ENCODE measurements at places on chromosomes 5 and 9.

- DNase-seq, result no peak
Observed at GRCh38 chr9:72119853-72120252, 29.4 kb upstream of the GDA start.

DNA sequence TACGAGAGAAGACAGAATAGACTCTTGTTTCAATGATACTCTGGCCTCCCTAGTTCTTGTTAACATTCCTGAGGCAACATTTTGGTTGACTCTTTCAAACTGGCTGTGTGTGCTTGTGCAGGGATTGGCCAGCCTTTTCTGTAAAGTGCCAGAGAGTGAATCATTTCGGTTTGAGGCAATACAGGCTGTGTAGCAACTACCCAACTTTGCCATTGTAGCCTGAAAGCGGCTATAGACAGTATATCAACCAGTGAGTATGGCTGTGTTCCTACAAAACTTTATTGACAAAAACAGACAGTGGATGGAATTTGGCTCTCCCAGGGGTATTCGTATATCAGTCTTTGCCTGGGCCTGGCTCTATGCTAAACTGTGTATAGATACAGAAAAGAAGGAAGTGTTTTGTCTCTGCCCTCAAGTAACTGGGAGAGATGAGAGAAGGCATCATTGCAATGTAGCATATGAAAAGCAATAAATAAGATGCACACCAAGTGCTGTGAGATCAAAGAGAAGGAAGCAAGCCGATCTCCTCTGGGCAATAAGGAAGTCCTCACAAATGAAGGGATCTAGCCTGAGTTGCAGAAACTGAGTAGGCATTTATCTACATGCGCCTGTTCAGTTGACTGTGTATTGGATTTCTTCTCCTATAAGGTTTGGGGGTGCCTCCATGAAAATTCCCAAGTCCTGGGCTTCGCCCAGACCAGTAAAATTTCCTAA is 568.0 kb upstream of the KLF4 start:
- no peak for DNase-seq

- DNase-seq, result no peak
Observed at GRCh38 chr5:163712011-163712410, 206.6 kb downstream of the MAT2B start.

DNA sequence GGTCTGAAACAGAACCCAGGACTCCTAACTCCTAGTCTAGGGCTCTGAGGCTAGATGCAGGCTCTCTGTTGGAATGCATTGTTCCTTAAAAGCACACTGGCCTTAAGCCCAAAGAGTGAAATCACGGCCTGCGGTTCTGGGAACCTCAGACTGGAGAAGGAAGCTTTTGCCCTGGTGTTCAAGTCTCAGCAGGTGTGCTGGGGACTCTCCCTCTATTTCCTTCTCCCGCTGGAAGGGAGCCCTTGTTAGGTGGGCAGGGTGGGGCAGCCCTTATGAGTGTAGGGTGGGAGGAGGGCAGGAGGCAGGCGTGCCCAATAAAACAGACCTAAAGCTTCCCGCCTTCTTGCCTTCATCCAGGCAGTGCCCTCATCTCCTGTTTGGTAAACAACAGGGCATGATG is 1.8 kb upstream of the PPARGC1B start:
- no peak for DNase-seq

GRCh38 chr9:77802515-77803293 is 154.6 kb upstream of the GNA14 start:
- DNase-seq, result no peak

DNA sequence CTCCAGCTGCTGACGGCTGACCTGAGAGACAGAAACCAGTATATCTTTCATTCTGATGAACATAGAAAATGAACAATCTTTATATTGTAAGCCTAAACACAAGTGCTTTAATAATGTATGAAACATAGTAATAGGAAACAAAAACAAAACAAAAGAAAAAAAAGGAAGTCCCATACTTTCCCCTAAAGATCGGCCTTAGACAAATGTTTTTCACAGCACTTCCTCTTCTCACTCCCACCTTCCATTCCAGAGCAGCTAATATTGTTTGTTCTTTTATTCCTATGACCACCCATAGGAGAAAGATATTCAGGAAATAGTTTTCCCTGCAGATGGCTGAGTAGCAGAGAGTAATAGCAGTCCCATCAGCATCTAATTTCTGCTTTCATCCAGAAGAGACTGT is 194.4 kb upstream of the SLC27A6 start:
- DNase-seq, result no peak

DNA sequence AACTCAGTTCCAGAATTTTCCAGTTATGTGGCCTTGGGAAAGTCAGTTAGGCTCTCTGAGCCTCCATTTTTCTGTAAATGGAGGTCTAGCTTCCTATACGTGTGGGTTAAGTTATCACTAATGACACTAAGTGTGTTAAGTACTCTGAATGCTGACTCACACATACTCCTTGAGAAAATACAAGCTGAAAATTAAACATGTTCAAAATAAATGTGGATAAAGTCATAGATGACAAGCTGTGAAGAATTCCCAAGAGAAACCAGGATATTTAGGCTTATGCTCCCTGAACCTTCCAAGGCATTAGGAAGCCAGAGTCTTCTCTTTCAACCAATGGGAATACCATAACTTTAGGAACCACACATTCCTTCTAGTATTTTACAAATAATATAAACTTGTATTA is 58.1 kb downstream of the ABCA1 start:
- no peak for DNase-seq

GRCh38 chr5:6759401-6759800 is 46.2 kb downstream of the TENT4A start:
- DNase-seq, result no peak

GRCh38 chr5:157870837-157871834 is 12.2 kb upstream of the CLINT1 start:
- DNase-seq, result no peak

- peak; percentile 32 for DNase-seq
Observed at GRCh38 chr9:136339173-136339957, 12.0 kb downstream of the GPSM1 start.

DNA sequence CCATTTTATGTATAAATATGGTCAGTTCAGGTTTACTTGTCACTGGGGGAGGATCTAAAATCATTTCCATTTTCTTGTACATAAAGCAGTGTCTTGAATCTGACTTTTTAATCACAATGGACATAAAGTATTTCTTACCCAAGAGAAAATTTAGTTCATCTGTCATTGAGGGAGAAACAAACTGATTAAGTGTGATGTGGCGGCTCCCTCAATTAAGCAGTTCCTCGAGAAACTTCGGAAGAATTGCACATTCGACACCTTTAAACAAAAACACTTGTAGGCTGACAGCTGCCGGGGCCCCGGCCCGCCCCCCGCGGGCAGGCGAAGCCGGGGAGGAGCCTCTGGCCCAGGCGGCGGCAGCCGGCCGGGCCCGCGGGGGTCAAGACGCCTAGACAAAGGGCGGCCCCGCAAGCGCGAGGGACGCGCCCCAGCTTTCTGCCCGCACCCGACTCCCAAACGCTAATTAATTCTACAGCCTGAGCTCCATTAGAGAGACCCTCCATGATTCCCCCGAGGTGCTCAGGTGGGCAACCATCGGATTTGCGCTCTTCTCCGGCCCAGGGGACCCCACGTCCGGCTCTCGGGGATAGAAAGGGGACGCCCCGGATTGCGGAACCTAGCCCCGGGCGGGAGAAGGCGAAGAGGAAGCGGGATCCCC is 750 bp downstream of the TRIM36 start:
- no peak for DNase-seq

DNA sequence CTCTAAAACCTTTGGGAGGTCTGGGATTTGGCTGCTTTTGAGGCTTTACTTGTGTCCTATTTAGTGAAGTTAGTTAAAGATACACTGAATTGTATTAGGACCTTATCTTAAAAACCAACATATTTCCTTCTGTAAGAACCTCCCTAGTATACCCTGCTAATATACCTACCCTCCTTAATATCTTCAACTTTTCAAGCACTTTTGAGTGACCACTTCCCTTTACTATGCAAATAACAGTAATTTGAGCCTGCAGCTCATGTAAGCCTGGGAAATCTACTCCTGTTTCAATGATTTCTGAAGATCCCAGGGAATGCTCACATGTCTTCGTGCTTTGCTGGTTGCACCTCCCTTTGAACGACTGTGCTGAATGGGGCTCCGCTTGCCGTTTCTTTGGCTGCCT is 358.5 kb downstream of the YTHDC2 start:
- no peak for DNase-seq

DNA sequence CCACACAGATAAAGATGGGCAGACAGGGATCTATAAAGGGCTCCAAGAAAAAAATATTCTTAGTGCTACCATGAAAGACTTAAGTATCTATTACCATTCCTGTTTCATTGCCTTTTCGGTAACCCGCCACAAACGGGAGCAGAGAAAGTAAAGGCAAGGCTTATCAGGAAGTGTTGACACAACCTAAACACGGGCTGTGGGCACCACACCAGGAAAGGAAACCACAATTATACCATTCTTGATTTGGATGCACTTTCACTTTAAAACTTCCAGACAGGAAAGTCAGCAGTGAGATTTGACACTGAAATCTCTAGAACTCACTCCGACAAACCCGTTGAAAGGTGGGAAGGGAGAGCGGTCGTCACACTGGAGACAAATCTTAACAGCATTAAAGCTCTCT is 6.5 kb downstream of the TLE1 start:
- no peak for DNase-seq

DNA sequence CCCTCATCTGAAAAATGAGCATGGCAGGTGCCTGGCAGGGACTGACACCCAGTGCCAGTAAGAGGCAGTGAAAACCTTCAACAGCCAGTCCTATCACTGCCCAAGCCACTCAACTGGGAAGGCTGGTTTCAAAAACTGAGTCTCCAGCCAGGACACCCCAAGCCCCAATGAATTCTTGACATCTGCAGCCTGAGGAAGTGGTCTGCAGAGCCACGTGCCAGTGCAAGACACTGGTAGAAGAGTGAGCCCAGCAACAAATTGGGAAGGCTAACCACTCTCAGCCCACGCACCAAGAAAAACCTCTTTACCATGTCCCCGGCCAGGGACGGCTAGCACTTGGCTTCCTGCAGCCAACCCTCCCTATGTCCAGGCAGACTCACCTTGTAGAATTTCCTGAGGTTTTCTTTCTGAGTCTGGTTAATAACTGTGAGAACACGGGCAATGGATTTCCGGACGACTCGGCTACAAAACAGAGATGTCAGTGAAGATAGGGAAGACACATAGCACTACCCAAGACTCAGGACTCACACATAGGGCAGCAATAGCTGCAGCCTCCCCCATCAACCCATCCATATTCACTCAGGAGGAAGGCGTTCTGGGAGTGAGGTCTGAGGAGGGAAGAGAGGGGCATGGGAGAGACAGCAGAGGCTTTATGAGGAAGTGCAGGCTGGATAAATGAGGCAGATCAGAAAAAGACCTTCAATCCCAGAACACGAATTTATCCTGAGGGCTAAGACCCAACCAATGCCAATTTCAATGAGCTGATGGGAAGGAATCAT is 1.8 kb downstream of the RPL35 start:
- DNase-seq, result no peak

DNA sequence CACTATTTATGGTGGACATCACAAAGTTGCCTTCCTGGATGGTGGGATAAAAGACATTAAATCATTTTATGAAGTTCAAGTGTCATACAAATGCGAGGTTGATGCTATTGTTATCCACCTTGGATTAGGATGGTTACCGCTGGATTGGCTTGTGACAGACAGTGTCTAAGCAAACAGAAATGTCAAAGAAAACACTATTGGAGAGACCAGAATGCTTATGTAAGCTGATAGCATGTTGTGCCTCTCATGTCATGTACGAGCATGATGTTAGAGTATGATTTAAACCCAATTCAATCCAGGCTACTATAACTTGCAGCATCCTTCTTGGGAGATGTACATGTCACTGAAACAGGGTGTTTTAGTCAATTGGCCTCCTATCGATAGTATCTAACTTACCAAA is 178.8 kb upstream of the C9orf72 start:
- no peak for DNase-seq

- DNase-seq, result no peak
Observed at GRCh38 chr5:17302106-17302505, 84.7 kb downstream of the BASP1 start.

DNA sequence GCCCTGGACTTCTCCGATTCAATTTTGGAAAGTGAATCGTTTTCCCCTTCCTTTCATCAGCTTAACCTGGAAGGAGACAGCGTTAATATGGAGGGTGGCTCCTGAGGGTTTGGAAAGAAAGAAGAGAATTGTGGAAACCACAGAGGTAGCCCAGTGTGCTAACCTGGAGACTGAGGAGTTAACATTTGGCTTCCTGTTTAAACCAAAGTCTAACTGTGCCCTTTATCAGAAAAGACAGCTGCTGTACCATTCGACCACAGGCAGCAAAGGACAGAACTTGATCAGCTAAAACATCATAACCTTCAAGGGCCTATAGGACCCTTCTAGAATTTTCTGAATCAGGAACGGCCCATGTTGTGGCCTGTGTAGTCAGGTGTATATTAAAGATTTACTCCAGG is 735 bp downstream of the IDNK start:
- peak; percentile 35 for DNase-seq

DNA sequence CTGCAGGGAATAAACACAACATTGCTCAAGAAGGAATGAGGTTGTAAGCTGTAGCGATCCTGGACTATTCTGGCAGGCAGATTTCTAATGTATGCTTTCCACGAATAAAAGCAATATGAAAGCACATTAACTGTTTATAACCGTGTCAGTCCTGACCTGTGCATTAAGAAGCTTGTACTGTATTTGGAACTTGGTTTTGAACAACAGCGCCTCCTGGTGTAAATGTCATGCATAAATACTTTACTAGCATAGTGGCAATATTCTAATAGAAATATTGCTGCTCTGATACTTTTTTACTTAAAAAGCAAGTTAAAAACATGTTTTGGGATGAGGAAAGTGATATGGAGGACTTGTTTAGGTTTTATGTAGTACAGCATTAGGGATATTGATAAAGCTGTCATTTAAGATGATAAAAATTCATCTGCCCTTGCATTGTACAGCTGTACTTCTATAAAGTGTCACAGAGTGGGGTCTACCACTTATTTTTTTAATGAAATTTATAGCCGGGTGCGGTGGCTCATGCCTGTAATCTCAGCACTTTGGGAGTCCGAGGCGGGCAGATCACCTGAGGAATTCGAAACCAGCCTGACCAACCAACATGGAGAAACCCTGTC is 70.7 kb upstream of the GNE start:
- peak; percentile 62 for DNase-seq

GRCh38 chr5:143733665-143734455 is 78.1 kb upstream of the HMHB1 start:
- no peak for DNase-seq

GRCh38 chr9:8555762-8556500 is 756.4 kb upstream of the DMAC1 start:
- DNase-seq, result no peak

GRCh38 chr9:7974335-7974960 is 174.9 kb upstream of the DMAC1 start:
- DNase-seq, result peak; percentile 6

DNA sequence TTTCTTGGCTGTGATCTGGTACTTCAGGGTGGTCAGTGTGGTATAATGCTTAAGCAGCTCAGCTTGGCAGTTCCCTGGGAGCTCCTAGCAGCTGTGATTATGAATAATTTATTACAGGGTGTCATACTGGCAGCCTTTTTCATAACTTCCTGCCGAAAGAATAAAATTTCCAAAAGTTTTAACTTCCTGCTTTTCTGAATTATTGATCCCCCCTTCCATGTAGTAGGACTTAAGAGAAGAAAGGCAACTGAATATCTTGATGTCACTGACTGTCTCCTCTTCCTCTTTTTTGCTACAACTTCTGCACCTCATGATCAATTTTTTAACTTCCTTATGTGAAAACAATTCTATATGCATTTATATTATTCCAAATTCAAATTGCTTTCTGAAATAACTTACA is 74.3 kb upstream of the SPEF2 start:
- DNase-seq, result no peak
